Activated CD4-positive, alpha-beta T cell treated with anti-CD3 and anti-CD28 coated beads for 1 hour (primary cell): ENCODE measurements at places on chromosomes 1 and 21.

DNA sequence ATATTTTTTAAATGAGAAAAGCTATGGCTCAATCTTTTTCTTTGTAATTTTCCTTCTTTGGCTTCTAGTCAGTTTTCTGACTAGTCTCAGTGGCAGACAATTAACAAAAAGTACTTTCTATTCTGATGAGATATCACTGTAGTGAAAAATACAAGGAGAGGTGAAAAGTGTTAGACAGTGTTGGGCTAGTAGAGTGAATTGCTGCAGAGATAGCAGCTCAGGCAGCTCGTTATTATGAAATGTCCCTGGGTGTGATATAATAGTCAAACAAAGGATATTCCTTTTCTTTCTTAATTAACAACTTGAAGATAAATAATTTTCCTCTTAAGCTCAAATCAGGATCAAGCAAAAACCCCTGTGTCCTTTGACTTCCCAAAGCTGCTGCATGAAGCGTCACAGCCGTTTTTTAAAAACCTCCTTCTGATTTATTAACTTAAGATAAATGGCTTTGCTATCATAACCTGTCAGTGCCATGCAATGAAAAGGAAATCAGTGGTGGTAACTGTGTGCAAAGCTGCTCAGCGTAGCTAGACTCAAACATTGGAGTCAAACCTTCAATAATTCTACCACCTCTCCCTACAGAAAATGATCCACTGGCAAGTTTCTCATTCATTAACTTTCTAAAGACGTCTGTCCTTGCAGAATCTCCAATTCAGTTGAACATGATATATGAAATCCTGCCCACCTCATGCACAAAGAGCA lies 646.6 kb upstream of the PTBP2 start:
- no peak for DNase-seq

GRCh38 chr1:247415423-247416361 lies at the start of gene NLRP3:
Gene NLRP3, plus strand, starts transcription at chr1:247416173. Its CDS starts 2,628 bp downstream, at chr1:247418801.
- DNase-seq, result peak; percentile 13

- no peak for DNase-seq
Measured at GRCh38 chr1:6723621-6724428, 22.2 kb upstream of the DNAJC11 start.

DNA sequence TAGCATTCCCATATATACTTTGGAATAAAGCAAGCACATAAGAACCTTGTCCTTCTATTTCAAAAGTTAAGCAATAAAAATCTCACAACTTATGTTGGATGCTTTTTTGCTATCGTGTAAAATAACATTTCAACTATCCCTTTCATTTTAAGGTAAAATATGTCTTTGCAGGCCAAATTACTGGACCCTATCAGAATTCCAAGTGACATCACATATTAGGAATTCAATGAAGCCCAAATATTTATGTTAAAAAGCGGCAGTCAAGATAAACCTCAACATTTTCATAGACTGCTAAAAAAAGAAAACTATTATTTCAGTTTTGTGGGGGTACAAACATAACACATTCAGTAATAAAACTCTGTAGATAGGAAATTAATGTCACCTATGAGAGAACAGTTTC lies 252.0 kb downstream of the KCTD3 start:
- no peak for DNase-seq

- no peak for DNase-seq
Measured at GRCh38 chr1:174946031-174946430, 53.7 kb upstream of the CACYBP start.

- no peak for DNase-seq
Measured at GRCh38 chr1:234315091-234315541, 58.1 kb upstream of the COA6 start.

DNA sequence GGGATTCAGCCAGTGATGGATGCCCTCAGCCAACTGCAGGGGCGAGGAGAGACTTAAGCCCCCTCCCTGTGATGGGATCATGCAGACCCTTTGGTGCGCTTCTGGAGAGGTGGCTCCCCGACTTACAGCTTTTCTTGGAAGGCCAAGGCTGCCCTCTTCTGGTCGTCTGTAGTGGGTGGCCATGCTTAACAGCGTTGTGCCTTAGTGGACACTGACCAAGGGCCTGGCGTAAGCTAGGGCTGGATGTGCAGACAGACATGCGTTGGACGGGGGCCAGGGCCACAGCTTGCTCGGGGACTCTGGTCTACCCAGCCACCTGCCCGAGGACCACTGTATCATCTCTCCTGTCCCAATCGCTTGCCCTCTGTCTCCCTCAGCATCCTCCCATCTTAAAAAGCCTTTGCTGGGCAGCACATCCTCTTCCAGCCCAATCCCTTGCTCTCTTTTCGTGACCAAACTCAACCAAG lies 5.5 kb downstream of the AZIN2 start:
- no peak for DNase-seq

- no peak for DNase-seq
Measured at GRCh38 chr21:27114111-27114510, 147.2 kb upstream of the ADAMTS5 start.

DNA sequence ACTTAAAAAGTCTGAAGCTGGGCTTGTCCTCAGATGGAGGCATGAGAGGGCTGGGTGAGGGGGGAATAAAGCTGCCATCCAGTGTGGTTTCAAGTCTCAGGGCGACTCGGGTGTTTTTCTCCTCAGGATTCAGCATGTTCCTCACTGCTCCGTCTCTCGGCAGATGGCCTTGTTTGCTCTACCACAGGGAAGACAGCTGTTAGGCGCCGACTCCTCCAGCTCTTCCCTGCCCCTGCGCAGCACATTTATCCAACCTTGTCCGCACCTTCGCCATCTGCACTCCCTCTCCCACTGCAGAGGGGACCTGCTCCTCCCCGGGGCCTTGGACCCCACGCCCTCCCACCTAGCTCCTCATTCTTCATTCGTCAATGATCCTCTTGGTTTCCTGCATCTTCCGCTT lies 16.6 kb upstream of the S100A11 start:
- DNase-seq, result no peak

DNA sequence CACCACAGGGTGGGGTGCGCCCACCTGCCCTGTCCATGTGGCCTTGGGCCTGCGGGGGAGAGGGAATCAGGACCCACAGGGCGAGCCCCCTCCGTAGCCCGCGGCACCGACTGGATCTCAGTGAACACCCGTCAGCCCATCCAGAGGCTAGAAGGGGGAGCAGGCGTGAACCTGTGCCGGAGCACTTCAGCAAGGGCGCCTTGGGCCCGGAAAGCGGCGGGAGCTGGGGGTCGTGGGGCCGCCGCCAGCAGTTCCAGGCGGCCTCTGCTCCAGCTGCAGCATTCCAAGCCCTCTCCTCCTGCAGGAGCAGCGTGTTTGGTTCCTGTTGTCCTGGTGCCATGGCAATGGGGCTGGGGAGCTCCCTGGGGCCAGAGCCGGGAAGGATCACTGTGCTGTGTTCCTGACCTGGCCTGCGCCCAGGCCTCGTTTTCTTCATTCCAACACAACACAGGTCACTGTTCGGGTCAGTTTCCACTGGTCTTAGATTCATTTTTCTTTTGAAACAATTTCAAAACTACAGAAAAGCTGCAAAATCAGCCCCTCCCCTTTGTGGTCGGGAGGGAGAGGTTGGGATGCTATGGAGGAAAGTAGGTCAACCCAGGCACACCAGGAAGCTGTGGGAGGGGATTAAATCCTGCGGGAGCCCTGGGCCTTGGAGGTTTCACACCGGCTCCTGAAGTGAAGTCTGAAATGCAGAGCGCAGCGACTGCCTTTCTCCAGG lies 18.8 kb downstream of the SLX9 start:
- DNase-seq, result no peak

- no peak for DNase-seq
Measured at GRCh38 chr1:27724961-27725373, 794 bp upstream of the FAM76A start.

GRCh38 chr1:218521414-218522169 lies 176.5 kb downstream of the TGFB2 start:
- DNase-seq, result no peak

DNA sequence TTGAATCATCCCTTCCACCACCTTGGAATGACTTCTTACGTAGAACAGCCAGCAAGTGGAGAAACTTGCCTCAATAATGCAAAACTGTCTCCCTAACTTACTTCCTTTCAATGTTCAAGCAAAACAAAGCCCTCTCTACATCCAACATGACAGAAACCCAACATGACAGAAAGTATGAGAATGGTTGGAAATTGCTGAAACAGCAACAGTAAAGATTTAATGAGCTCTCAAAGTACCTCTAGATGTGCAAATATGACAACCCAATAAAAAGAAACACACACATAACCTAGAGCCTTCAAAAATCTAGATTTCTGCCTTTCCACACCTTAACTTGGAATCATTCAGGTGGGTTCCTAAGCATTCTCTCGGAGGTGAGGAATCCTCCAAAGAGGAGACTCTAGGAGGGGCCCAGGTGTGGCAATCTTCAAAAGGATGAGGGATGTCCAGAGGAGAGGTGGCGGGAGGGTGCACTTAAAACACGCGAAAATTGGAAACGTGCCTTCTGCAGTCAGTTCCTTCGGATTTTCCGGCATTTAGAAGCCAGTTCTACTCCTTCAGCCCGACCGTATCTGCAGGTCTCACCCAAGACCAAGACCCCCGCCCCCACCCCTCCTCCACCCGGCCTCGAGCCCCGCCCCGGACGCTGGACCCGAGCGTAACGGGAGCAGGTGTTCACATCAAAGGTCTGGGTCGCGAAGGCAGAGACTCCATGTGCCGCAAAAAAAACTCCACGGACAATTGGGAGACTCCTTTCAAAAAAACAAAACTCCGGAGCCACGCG lies 996 bp upstream of the MGST3 start:
- DNase-seq, result no peak

GRCh38 chr1:234326497-234327366 lies 46.5 kb upstream of the COA6 start:
- DNase-seq, result peak; percentile 54

- DNase-seq, result no peak
Measured at GRCh38 chr1:156899956-156900718, 6.6 kb downstream of the PEAR1 start.

DNA sequence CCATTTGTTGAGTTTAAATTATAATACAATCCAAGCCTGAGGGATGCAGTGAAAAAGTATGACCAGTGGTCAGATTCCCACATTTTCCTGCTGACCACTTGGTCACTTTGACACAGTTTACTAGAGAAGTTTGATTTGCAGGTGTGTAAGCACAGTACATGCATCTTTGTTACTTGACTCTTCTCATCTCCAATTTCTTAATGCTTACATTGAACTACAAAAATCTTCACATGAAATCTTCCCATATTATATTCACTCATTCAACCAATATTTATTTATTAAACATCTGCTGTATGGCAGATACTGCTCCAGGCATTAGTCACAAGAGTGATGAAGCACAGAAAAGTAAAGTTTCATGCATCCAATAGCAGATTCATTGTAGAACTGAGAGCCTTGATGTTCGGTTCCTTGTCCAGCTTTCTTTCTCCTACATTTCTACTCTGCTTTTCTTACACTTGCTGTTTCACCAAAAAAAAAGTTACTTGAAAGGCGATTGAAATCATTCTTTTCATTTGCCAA lies 211.7 kb downstream of the NFIA start:
- no peak for DNase-seq
